Activated CD4-positive, alpha-beta memory T cell treated with anti-CD3 and anti-CD28 coated beads, Interleukin-2, amount 10 ng/mL, durations not matched to agents 7 days and 5 days (primary cell): ENCODE measurements at places on chromosomes 2 and 18. TPM values are rescaled to one million over a fixed set of nuclear protein-coding genes. Genes with fewer than 3 reads are reported as not detected.

The UGT1A8 gene
- total RNA-seq, result not detected

The SELENOI gene
- total RNA-seq, result 22.9 TPM

The USP40 gene
- 18.9 TPM for total RNA-seq

The MEP1B gene
- total RNA-seq, result not detected

The MDH1B gene
- 0.08 TPM for total RNA-seq

The FMNL2 gene
- 1.1 TPM for total RNA-seq

The NTSR2 gene
- total RNA-seq, result not detected

The RPRM gene
- not detected for total RNA-seq

DNA sequence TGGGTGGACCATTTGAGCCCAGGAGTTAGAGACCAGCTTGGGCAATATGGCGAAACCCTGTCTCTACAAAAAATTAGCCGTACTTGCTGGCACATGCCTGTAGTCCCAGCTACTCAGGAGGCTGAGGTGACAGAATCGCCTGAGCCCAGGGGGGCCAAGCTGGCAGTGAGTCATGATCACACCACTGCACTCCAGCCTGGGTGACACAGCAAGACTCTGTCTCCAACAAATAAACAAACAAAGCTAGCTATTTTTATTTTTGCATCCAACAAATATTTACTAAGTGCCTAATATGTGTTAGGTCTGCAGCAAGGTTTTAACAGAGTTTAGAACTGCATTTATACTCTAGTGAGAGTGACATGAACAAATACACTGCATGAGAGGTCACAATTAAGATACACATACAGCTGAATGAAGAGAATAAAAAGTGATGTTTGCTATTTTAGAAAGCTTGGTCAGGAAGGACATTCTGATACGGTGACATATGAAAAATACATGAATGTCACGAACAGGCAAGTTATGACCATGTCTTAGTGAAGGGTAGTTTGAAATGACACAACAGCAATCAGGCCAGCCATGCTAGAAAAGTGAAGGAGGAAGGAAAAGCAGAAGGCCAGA is 83.2 kb upstream of the FRZB start:
- peak; percentile 22 for DNase-seq

GRCh38 chr18:8448130-8448529 is 161.1 kb upstream of the RAB12 start:
- DNase-seq, result no peak

DNA sequence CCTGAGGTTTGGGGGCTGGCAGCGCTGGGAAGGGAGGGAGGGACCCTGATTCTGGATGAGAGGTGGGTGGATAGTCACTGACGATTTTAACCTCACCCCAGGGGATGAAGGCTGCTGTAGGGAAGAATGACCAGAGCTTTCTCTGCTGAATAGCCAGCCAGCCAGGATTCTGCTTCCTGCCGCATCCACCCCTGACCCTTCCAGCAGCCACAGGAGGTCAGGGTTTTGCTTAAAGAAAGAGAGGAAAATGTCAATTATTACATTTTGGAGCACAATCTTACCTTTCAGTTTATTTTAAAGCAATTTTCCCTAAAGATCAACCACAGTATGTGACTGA is 217.7 kb downstream of the GBX2 start:
- DNase-seq, result no peak

- no peak for DNase-seq
Observed at GRCh38 chr2:26924731-26925099, 45.7 kb upstream of the MAPRE3 start.

GRCh38 chr18:22640281-22640842 is 222.6 kb upstream of the CTAGE1 start:
- DNase-seq, result no peak

GRCh38 chr2:238586931-238587775 is 160.4 kb downstream of the ASB1 start:
- DNase-seq, result no peak

- no peak for DNase-seq
Observed at GRCh38 chr2:132392221-132392620, 24.4 kb upstream of the GPR39 start.

- DNase-seq, result no peak
Observed at GRCh38 chr2:45343251-45344017, 267.6 kb downstream of the SRBD1 start.

- DNase-seq, result no peak
Observed at GRCh38 chr2:8606226-8606625, 75.6 kb upstream of the ID2 start.

DNA sequence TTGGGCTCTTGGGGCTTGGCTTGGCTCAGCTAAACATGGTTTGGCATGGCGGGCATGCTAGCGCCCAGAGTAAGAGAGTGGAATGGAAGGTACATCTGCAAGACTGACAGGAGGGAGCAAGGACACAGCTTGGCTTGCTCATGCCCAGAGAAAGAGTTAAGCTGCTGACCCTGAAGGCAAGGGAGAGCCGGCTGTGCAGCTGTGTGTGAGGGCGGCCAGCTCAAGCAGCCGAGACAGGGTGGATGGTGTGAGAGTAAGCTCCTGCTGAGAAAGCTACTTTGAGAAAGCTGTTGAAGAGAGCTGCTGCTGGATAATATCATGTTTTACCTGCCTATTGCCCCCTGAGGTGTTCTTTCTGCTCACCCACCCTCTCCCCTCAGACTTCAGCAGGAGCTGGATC is 135.6 kb downstream of the CCBE1 start:
- no peak for DNase-seq

GRCh38 chr2:134468164-134468563 is 214.3 kb downstream of the MGAT5 start:
- DNase-seq, result no peak

DNA sequence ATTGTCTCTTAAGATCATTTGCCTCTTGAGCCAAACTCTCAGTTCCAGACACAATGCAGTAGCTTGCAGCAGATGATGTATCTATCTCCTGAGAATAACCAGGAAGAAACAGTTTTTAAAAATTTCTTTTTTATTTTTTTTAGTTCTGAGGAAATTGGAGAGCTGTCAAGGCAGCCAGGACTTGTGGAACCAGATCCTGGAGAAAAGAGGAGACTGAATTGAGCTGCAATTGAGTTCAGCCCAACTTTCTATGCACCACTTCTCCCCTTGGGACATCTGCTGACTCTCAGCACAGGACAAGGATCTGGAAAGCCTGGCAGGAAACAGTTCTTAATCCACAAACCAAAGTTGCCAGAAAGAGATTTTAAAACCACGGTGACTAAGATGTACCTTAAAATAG is 13.5 kb upstream of the CSRNP3 start:
- DNase-seq, result no peak
